ENCODE measurements at places on chromosomes 12 and 14.

- peak; percentile 91 for DNase-seq
Observed at GRCh38 chr14:21014761-21015190, 10.1 kb downstream of the NDRG2 start.

DNA sequence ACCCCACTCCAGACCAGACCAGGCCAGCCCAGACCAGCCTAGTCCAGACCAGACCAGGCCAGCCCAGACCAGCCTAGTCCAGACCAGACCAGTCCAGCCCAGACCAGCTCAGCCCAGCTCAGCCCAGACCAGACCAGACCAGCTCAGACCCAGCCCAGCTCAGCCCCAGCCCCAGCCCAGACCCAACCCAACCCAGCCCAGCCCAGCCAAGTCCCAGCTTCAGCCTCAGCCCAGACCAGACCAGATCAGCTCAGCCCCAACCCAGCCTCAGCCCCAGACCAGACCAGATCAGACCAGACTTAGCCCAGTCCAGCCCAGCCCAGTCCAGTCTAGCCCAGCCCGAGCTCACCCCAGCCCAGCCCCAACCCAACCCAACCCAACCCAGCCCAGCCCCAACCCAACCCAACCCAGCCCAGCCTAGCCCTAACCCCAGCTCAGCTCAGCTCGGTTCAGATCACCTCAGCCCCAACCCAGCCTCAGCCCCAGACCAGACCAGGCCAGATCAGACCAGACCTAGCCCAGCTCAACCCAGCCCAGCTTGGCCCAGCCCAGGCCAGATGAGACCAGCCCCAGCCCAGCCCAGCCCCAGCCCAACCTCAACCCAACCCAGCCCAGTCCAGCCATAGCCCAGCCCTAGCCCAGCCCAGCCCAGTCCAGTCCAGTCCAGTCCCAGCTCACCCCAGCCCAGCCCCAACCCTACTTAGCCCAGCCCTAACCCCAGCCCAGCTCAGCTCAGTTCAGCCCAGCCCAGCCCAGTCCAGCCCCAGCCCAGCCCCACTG lies 204.7 kb downstream of the BCL11B start:
- no peak for DNase-seq

DNA sequence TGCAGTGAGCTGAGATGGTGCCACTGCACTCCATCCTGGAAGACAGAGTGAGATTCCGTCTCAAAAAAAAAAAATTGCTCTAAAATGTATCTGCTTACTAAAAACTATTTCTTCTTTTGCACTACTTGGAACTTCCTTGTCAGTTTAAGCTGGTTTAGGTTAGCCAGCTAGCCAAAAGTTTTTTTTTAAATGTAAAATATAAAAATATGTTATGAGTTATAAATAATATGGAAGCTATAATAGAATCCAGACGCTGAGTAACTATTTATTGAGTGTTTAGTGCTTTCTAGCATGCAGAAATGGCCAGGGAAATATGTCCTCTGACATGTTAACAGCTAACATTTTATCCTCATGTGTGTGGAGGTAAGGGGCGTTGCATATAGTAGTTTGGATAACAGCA lies 85.6 kb downstream of the PLEKHA5 start:
- no peak for DNase-seq

GRCh38 chr14:75279153-75279762 lies 630 bp downstream of the FOS start:
- no peak for DNase-seq

GRCh38 chr12:116861320-116861719 lies 19.9 kb downstream of the HRK start:
- no peak for DNase-seq

DNA sequence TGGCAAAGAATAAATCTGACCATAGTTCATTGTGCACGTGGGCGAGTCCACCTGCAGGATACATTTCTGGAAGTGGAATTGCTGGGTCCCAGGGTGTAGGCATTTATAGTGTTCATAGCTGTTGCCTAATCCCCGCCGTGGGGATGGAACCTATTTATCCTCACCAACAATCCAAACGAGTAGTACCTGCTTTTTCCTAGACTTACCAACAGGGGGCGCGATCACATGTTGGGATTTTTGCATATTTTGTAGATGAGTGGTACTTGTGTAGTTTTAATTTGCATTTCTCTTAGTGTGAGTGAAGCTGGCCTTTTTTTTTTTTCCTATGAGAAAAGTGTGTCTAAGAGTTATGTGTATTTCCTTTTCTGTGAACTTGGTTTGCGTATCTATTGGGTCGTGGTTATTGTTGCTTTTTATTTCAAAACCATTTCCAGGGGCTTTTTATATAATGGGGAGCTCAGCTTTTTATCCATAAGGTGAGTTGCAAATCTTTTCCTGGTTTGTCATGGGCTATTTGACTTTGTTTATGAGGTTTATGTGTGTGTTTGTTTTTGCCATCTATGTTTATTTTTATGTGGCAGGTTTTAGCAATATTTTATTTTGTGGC lies 67.2 kb downstream of the CCDC92 start:
- DNase-seq = peak; percentile 78

DNA sequence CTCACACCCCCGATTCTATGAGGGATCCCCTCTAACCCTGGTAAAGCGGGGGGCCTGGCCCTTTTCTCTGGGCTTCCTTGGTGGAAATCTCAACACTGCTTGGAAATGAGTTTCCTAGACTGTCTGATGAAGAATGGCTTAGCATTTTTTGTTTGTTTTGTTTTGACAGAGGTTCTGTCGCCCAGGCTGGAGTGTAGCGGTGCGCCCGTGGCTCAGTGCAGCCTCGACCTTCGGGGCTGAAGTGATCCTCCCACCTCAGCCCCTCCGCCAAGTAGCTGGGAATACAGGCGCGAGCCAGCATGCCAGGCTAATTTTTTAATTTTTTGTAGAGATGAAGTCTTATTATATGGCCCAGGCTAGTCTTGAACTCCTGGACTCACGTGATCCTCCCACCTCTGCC lies 30.3 kb downstream of the TC2N start:
- DNase-seq = no peak

DNA sequence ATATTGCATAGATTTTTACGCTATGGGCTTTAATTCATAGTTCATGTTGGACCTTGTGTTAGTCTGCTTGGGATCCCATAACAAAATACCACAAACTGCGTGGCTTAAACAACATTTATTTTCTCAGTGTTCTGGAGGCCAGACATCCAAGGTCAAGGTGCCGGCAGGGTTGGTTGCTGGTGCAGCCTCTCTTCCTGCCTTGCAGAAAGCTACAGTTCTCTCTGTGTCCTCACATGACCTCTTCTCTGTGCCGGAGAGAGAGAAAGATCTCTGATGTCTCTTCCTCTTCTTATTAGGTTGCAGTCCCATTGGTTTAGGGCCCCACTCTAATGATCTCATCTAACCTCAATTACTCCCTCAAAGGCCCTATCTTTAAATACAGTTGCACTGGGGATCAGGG lies 170.5 kb downstream of the IPO8 start:
- DNase-seq = no peak

- no peak for DNase-seq
Observed at GRCh38 chr12:16492240-16492639, 113.7 kb downstream of the LMO3 start.

DNA sequence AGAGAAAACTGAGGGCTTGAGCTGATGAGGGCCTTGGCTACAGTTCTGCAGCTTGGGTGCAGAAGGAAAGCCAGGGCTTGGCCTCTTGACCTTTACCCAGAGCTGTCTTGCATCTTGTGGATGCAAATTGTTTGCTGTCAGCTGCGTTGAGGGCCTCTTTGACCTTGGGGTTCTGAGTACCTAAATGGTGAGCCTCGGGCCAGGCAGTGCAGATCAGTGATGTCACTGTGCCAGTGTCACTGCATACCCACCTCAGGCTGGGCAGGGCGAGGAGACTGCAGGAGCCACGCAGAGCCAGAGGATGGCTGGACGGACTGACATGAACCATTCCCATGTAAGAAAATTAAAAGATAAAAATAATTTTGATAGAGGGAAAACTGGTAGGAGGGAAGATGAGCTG lies 18.6 kb downstream of the ESRRB start:
- no peak for DNase-seq

- no peak for DNase-seq
Observed at GRCh38 chr14:87013583-87013982, 979.4 kb downstream of the GALC start.

- no peak for DNase-seq
Observed at GRCh38 chr14:63454863-63455622, 88.1 kb downstream of the PPP2R5E start.

GRCh38 chr12:105107171-105107493 lies 399 bp upstream of the WASHC4 start:
- peak; percentile 80 for DNase-seq

All from HT-29 (cell line).